PC-9 (cell line): ENCODE measurements at places on chromosomes 6 and 20. TPM values are rescaled to one million over a fixed set of nuclear protein-coding genes. Genes with fewer than 3 reads are reported as not detected.
A peak's percentile ranks its signal among the peaks of the same experiment; 100 is the strongest.

AMD1 gene
- 40.1 and 46.4 TPM in 2 replicates for total RNA-seq

PKHD1 gene
- total RNA-seq: not detected in 2 replicates

DSP gene
- total RNA-seq: 109 and 117 TPM in 2 replicates

CRIP3 gene
- 5.7 and 10.0 TPM in 2 replicates for total RNA-seq

GRCh38 chr20:45792317-45793118 is 764 bp downstream of the DNTTIP1 start:
- DNase-seq: no peak
- peak overlapping the region; percentile 56 for H3K27ac ChIP-seq
- H3K36me3 ChIP-seq: peaks cover 31% of the 10 kb centered on the region
- peak overlapping the region; percentile 98 for H3K4me3 ChIP-seq
- H3K4me1 ChIP-seq: peaks cover 25% of the 10 kb centered on the region

DNA sequence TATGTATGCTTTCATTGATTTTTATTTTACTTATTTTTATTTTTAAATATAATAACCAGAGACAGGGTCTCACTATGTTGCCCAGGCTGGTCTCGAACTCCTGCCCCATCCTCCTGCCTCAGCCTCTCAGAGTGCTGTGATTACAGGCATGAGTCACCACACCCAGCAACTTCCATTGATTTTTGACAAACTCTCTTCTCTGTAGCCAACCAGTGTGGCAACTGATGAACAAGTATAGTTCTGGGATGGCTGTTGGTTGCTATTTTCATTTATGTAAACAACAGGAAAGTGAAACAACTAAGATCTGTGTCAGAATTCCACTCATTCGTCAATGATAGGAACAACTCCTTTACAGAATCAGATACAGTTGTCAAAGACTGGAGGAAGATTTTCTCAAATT is 356.7 kb upstream of the JARID2 start:
- no peaks in the 10 kb centered on the region for H3K27me3 ChIP-seq
- no peak overlapping the region for H3K27ac ChIP-seq
- no peaks in the 10 kb centered on the region for H3K4me1 ChIP-seq
- no peak overlapping the region for H3K4me3 ChIP-seq

GRCh38 chr20:56875052-56875659 is 246.1 kb downstream of the TFAP2C start:
- H3K27me3 ChIP-seq: no peaks in the 10 kb centered on the region
- peak overlapping the region; percentile 48; the same call in 1 of the 2 replicates for H3K27ac ChIP-seq
- H3K36me3 ChIP-seq: no peaks in the 10 kb centered on the region
- DNase-seq: peak; percentile 93
- H3K4me1 ChIP-seq: peaks cover 13% of the 10 kb centered on the region
- H3K4me3 ChIP-seq: no peak overlapping the region
